ENCODE measurements at places on chromosomes 2 and 18.

DNA sequence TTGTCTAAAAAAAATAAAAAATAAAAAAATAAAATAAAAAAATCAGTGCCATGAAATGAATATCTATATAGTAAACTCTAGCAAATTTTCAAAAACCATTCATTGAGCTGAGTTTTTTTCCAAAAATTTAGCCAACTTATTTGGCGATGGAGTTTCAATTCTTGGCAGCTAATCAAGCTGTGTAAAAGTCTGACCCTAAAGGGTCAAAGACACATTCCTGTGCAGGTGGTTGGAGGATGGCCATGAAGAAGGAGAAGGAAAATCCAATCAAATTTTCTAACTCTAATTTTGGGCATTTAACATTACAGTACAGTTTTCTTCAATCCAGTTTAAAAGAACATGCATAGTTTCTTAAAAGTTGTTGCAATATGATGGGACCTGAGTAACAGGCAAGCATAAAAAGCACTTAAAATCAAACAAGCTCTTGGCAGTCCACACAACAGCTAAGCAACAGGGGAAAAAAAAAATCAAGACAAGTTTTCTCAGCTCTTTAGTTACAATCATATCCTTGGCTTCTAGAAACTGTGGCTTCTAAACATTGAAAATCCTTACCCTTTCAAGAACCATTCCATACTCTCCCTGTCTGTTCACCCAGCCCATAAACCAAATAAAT lies 54.5 kb downstream of the ACVR1 start:
- DNase-seq = no peak

- DNase-seq = no peak
Measured at GRCh38 chr2:139805441-139805840, 1025.3 kb upstream of the NXPH2 start.

GRCh38 chr2:171309455-171310286 lies 124.1 kb downstream of the METTL8 start:
- DNase-seq = no peak

- DNase-seq = no peak
Measured at GRCh38 chr2:120831891-120832290, 96.2 kb downstream of the GLI2 start.

GRCh38 chr2:98769784-98770183 lies 38.9 kb upstream of the MGAT4A start:
- DNase-seq = no peak

DNA sequence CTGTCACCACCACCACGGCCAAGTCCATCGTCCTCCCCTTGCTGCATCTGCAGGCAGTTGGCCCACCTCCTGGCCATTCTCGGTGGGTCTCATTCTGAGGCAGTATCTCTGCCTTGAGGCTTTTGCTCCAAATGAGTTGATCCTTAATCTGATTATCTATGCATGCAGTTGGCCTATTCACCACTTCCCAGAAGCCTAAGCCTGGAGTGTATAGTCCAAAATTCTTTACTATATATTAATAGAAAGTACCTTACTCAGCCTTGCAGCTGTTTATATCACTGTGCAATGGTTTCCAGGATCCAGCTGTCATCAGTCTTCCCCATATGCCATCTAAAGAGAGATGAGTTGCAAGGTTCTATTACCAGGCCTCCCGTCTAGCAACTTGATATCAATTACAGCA lies 292.4 kb downstream of the SS18 start:
- no peak for DNase-seq

DNA sequence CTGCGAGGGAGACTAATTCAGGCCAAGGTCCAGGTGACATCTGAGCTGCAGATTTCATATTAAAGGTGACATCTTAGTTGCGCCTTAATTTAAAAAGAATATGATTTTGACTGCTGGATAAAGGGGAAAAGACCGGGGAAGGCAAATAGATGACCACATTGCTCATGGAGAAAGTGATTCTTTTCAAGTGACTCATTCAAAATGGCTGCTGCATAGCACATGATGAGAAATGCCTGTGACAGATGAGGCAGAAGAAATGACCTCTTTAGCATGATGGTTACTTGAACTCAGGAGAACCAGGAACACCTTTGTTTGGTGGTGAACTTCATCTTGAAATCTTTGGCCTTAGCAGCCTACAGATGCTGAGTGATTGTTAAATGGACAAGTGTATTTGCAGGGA lies 385.8 kb upstream of the TRIB2 start:
- DNase-seq = no peak

GRCh38 chr2:2662037-2662846 lies 331.2 kb upstream of the MYT1L start:
- no peak for DNase-seq

DNA sequence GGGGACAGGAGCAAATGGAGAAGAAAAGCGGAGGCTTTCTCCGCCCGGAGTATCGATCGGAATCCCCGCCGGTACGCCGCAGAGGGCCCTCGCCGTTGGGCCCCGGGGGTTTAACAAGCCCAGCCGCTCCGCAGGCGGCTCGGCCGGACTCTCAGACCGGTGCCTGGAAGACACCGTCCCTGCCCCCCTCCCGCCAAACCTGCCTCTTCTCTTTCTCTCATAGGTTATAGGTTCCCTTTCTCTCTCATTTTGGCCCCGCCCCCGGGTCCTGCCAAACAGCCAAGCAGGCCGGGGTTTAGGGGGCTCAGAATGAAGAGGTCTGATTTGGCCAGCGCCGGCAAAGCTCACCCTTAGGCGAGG lies 4.4 kb downstream of the ONECUT2 start:
- no peak for DNase-seq

- DNase-seq = no peak
Measured at GRCh38 chr2:43898134-43898837, 59.5 kb downstream of the ABCG8 start.

GRCh38 chr2:15812187-15812780 lies 128.1 kb upstream of the MYCN start:
- no peak for DNase-seq

DNA sequence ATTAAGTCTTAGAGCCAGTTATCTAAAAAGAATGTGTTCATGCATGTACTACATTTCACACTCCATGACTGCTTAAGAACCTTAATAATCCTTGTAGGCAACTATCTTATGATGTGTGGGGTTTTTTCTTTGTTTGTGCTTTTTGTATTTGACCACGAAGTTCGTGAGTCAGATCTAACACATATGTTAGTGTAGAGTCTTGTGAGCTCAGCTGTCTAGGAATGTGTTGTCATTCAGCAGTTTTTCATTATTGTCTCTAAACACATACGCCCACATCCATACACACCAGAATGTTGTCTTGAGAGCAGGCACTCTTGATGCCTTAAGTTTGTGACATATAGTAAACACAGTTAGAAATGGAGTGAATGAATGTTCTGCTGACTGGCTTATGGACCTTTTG lies 38.4 kb downstream of the CAB39 start:
- peak; percentile 56 for DNase-seq

DNA sequence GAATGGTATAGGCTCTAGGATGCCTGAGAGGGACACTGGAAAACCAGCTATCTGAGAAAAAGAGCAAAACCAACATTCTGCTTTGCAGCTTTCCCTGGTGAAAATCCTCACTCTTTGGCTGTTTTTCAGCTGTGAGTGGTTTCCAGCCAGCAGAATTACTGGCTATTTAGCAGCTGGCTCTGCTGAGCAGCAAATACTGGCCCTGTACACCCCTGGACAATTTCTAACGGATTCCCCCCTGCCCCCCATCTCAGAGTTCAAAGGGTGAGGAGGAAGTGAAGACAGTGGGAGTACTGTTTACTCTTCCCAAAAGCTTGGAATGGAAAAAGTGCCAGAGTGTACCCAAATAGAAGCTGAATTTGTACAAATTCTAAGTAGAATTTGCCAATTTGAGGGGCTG lies 26.1 kb upstream of the IMP4 start:
- no peak for DNase-seq

Measured in BJ (cell line).